H9 (cell line): ENCODE measurements at places on chromosomes 5 and 9. TPM values are rescaled to one million over a fixed set of nuclear protein-coding genes. Genes with fewer than 3 reads are reported as not detected.

GRCh38 chr5:149313151-149313841, 32.0 kb upstream of the GRPEL2 start:
- H3K27ac ChIP-seq = no peak overlapping the region
- H3K27me3 ChIP-seq = no peaks in the 10 kb centered on the region
- H3K4me1 ChIP-seq = no peaks in the 10 kb centered on the region
- no peak overlapping the region for H3K4me3 ChIP-seq
- no peaks in the 10 kb centered on the region for H3K36me3 ChIP-seq

DNA sequence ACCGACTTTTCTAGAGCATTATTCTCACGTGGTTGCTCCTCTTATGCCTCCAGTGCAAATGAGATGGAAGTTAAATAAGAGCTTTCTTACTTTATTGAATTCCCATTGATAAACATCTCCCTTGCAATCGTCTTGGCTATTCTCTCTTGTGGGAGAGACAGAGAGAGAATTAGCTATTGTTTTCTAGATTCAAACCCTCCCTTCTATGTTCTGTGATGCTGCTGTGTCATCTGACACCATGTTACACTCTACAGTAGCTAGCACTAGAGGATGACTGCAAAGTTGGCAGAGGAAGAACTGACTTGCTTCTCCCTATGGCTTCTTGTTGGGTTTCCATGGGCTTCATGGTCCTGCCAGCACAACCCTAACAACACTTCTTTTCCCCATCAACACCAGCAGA, 134.6 kb upstream of the RANBP3L start:
- H3K4me1 ChIP-seq = no peaks in the 10 kb centered on the region
- H3K4me3 ChIP-seq = no peak overlapping the region
- H3K27ac ChIP-seq = no peak overlapping the region
- DNase-seq = no peak
- H3K27me3 ChIP-seq = no peaks in the 10 kb centered on the region

DNA sequence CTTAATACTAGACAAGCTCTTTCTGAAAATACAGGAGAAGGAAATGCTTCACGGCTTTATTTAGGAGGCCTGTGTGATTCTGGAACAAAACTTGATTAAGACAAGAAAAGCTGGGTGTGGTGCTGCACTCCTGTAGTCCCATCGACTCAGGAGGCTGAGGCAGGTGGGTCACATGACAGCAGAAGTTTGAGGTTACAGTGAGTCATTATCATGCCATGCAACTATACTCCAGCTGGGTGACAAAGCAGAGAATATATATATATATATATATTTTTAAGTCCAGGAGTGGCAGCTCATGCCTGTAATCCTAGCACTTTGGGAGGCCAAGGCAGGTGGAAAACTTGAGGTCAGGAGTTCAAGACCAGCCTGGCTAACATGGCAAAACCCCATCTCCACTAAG, 33.1 kb upstream of the SPIN1 start:
- H3K27ac ChIP-seq = no peak overlapping the region
- no peaks in the 10 kb centered on the region for H3K36me3 ChIP-seq
- DNase-seq = no peak
- H3K4me1 ChIP-seq = no peaks in the 10 kb centered on the region
- no peak overlapping the region for H3K4me3 ChIP-seq
- no peaks in the 10 kb centered on the region for H3K27me3 ChIP-seq

SLCO6A1 gene
- 0.46 and 0.77 TPM in 2 replicates for total RNA-seq

SHC3 gene
- 1.3 and 1.8 TPM in 2 replicates for total RNA-seq

EFNA5 gene
- 19.0 and 20.4 TPM in 2 replicates for total RNA-seq

GRCh38 chr5:37029436-37029835, 152.9 kb downstream of the NIPBL start:
- H3K4me1 ChIP-seq = no peaks in the 10 kb centered on the region
- H3K36me3 ChIP-seq = peaks cover 11% of the 10 kb centered on the region; the same call in 2 of the 3 replicates
- DNase-seq = no peak
- H3K27ac ChIP-seq = no peak overlapping the region

FAM200C gene
- total RNA-seq = 3.9 and 4.3 TPM in 2 replicates

- DNase-seq = no peak
- H3K36me3 ChIP-seq = peaks cover 2% of the 10 kb centered on the region
- H3K27ac ChIP-seq = no peak overlapping the region
- H3K4me3 ChIP-seq = no peak overlapping the region
These were observed 583.5 kb downstream of the ZNF608 start for GRCh38 chr5:124162767-124163532.

DNA sequence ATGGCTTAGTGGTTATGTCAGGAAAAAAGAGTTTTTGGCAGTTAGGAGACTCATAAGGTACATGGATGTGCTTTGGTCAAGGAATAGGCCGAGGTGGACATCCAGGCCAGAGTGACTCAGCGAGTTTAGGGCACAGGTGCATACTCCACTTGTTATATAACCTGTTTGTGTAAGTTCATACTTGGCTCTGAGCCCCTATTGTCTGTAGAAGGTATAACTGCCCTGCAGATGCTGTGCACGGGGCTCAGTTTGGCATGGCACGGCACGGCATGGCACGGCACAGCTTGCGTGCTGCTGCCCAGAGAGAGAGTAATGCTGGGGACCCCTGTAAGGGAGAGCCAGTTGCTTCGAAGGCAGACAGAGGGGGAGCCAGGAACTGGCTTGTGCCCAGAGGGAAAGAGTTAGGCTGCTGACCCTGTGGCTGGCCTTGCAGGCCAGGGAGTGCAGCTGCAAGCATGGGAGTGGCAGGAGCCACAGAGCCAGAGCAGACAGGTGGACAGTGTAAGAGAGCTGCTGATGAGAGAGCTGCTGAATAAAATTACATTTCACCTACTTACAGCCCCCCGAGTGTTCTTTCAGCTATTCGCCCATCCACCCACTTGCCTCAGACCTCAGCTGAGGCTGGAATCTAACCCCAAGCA, 32.2 kb downstream of the GCNT4 start:
- H3K4me3 ChIP-seq = no peak overlapping the region
- H3K36me3 ChIP-seq = no peaks in the 10 kb centered on the region
- peaks cover 3% of the 10 kb centered on the region; the same call in 1 of the 2 replicates for H3K4me1 ChIP-seq
- no peak overlapping the region for H3K27ac ChIP-seq
- no peak for DNase-seq

GRCh38 chr9:117268847-117269446, 145.9 kb downstream of the ASTN2 start:
- no peak overlapping the region for H3K27ac ChIP-seq
- H3K36me3 ChIP-seq = no peaks in the 10 kb centered on the region; the same call in 1 of the 3 replicates
- H3K27me3 ChIP-seq = peaks cover 13% of the 10 kb centered on the region
- DNase-seq = no peak

CCNI2 gene
- total RNA-seq = 0.57 and 0.90 TPM in 2 replicates

HSPA5 gene
- 240 and 244 TPM in 2 replicates for total RNA-seq

DNA sequence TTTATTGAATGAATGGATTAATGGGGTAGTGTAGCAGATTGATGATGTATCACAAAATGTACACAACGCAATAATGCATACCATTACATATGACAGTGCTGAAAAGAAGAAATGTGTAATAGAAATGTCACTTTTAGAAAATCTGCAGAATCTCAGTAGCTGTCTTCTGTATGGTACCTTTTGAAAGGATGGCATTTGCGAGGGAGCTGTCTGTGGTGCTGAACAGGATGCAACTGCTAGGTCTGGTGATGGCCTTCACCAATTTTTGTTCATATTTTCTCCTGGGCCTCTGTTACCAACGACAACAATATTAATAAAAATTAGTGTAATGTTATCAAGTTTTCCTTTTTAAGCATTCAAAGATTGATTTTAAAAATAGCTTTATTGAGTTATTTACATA, 36.2 kb upstream of the OTULIN start:
- H3K4me1 ChIP-seq = no peaks in the 10 kb centered on the region
- DNase-seq = peak; percentile 41
- no peaks in the 10 kb centered on the region for H3K27me3 ChIP-seq
- no peak overlapping the region for H3K27ac ChIP-seq
- H3K4me3 ChIP-seq = no peak overlapping the region
- H3K36me3 ChIP-seq = no peaks in the 10 kb centered on the region

GRCh38 chr5:58410441-58410840, 49.4 kb downstream of the PLK2 start:
- H3K36me3 ChIP-seq = no peaks in the 10 kb centered on the region
- peaks cover 18% of the 10 kb centered on the region for H3K4me1 ChIP-seq
- DNase-seq = no peak
